ENCODE measurements at places on chromosomes 3 and 15.
A peak's percentile ranks its signal among the peaks of the same experiment; 100 is the strongest.

DNA sequence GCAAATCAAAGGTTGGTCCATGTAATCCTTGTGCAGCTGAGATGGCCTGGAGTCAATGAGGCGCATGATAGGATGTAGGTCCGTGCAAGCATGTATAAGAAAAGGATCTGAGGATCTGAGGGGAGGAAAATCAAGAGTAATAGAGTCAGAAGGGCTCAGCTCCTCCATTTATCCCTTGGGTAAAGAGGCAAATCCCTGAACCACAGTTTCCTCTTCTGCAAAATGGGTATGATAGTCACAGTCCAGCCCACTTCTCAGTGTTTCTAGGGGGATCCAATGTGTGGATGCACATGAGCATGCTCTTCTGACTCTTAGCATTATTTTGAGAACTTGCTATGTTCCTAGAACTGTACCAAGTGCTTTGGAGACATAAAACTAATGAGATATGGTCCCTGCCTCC lies 67.9 kb downstream of the BFSP2 start:
- DNase-seq, result no peak

DNA sequence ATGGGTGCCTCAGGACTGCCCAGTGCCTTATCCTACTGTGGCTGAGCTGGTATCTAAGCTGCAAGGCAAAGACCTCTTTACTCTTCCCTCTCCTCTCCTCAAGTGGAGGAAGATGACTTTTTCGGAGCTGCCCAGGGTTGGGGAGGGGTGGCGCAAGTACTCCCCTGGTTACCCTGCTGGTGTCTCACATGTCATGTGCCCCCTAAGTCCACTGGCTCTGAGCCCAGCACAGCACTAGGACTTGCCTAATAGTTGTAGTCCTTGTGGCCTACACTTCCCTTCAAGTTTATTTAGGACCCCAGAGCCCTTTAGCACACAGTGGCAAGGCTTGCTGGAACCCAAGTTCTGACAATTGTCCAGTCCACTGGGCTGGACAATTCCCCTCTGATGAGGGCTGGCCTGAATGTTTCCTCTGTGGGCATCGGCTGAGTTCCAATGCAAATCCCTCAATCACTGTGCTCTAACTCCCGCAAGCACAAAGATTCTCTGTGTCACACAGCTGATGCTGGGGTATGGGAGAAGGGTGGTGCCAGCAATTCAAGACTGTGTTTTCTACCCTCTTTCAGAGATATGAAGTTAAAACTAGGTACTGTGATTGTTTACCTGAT lies 60.4 kb downstream of the UQCC5 start:
- DNase-seq, result no peak

- DNase-seq, result no peak
Measured at GRCh38 chr3:58013973-58014649, 5.9 kb downstream of the FLNB start.

DNA sequence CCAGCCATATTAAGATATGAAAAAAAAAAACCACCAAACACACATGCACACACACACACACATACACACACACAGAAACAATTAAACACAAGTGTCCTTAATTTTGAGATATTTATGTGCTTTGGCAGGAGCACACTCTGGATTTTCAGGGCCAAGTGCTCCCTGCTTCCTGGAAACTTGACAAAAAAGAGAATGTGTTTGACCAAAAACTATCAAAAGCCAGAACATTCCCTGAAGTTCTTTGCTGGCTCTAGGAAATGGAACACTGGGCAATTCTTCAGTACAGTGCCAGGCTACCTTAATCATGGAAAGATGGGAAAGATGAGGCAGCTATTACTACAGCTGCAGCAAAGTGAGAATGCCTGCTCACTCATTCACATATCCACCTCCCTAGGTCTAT lies 44.6 kb downstream of the P3H2 start:
- DNase-seq, result no peak

- no peak for DNase-seq
Measured at GRCh38 chr3:52106951-52107611, 47.1 kb downstream of the POC1A start.

- no peak for DNase-seq
Measured at GRCh38 chr3:15495461-15496340, 25.8 kb downstream of the COLQ start.

DNA sequence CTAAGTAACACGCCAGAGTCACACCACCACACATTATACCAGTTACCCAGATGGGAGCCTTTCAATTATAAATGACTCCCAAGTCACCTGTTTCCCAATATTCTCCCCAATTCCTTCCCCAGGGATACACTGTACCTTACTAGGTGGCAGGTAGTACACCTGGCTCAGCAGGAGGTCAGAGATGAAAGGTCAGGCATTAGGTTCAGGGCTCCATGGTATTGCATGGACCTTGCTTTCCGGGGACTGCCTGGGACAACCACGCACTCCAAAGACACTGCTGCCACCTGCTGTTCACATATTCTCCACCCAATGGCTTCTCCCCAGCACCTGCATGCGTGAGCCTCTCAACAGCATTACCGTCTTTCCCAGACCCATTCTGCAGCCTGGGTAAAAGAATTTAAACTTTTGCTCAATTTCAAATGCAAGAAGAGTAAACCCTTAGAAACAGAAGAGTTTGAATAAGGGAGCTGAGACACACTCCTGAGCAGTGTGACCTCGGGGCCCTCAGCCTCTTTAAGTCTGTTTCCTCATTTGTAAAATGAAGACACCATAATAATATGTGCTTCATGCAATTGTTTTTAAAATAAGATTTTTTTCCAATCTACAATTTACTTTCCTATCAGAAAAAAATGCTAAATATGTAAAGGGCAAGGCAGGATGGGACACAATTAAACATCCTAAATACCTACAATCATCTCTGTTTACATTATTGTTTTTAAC lies 28.0 kb upstream of the LACTB start:
- DNase-seq, result peak; percentile 65

- no peak for DNase-seq
Measured at GRCh38 chr3:157119369-157119951, 40.5 kb downstream of the CCNL1 start.

DNA sequence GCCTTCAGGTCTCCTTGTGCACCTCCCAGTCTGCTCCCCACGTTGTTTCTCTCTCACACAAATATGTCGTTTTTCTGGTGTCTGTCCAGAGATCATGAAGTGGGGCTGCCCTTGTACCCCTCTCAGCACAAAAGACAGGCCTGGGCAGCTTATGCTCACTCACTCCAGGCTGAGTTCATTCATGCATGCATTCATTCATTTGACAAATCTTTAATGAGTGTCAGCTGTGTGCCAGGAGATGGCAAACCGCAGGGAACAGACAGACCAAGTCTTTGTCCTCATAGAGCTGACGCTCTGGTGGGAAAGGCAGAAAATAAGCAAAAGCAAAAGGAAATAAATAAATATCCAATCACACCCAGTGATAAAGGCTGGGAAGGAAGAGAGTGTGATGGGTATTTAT lies 7.6 kb upstream of the TRH start:
- peak; percentile 10 for DNase-seq

DNA sequence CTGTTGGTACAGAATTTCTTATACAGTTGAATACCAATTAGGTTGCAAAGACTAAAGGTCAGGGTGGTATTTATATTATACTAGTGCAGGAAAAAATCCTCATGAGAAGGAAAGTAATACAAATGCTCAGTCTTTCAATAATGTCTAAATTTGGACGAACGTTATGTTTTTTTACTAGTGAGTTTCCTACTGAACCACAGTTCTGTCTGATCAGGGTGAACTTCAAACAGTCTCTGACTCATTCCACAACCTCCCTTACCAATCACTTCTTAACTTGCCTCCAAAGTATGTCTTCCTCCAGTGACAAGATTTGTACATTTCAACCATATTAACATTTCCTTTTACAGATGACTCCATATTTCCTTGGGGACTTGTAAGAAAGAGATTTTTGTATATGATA lies 3.4 kb downstream of the TMEM212 start:
- DNase-seq, result no peak

DNA sequence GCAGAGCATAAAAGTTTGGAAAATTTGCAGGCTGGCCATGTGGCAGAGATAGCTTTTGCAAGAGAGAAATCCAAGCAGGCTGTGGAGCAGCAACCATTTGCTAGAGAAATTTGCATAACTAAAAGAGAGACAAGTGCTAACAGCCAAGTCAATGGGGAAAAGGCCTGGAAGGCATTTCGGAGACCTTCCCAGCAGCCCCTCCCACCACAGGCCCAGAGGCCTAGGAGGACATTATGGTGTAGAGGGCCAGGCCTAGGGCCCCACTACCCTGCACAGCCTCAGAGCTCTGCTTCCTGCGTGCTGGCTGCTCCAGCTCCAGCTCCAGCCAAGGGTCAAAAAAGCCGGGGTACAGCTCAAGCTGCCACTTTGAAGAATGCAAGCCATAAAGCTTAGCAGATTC lies 82.7 kb downstream of the MYO5A start:
- DNase-seq, result no peak

DNA sequence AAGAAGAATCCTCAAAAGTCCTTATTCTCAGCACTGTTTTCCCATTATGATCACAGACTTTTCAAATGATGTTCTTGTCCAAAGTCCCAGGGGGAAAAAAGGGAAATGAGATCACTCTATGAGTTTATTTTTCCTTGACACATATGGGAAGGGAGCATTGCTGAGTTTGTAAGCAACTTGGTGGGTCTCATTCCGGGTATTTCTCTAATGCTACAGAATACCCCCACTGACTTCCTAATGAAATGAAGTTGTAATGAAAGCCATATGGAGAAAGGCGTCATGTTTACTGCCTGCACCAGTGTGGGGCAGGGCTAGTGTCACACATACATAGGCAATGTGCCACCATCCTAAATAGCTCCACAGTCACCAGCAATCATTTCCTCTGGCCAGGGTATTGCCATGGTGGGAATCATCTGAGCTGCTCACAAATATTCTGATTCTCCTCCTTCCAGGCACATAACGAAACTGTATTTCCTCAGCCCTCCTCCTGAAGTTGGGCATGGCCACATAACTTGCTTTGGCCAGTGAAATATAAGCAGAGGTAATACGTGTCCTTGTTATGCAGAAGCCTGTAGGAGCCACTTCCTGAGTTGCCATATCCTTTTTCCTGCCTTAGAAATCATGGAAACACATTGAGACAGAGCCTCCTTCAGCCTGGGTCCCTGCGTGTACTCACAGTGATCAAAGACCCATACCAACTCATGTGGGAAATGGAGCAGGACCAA lies 41.0 kb upstream of the C15orf61 start:
- DNase-seq, result no peak

- DNase-seq, result no peak
Measured at GRCh38 chr15:82663186-82663600, 16.0 kb upstream of the CPEB1 start.

DNA sequence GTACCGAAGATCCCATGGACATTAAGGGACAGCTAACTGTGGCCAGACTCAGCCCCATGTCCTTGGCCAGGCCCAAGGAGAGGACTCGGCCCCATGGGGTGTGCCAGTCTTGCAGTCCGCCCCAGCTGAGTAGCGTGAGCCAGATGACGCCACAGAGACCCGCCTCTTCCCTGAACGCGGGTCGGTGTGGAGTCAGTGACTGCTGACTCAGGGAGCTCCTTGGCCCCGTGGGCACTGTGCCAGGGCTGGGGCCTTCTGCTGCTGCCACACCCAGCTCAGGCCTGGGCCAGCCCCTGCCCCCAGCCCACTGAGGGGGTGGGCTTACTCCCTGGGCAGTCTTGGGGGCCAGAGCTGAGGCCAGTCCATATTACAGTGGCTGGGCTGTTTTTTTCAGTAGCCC lies 52.8 kb downstream of the PLXNA1 start:
- no peak for DNase-seq

DNA sequence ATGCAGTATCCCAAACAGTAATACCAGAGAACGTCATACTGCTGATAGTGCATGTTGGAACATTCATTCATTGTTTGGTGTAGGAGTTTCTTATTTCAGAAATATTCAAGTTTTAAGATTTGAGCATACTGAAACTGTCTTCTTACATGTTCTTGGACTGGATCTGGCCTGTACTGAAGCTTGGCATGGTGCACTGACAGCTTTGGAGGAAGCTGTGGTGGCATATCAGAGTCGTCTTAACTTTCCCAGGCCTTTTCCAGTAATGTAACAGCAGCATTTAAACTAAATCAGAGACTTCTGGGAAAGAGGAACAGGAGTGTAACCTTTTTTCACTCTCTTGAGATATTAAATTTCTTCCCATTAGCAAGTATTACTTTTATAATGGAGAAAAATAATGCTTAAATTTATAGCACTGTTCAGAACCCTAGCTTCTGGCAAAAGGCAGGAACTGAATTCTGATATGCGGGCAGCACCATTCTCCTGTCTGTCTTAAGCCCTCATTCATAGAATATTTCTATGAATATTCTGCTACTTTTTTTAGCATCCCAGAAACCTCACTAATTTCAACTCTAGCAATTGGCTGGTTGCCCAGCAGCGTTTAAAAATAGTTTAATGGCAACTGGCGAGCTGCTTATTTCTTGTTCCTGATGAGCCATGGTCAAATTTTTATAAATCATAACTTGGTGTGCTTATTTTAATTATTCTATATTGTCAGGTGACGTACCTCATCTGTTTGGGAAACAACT lies 31.1 kb downstream of the DNAJC13 start:
- peak; percentile 4 for DNase-seq

DNA sequence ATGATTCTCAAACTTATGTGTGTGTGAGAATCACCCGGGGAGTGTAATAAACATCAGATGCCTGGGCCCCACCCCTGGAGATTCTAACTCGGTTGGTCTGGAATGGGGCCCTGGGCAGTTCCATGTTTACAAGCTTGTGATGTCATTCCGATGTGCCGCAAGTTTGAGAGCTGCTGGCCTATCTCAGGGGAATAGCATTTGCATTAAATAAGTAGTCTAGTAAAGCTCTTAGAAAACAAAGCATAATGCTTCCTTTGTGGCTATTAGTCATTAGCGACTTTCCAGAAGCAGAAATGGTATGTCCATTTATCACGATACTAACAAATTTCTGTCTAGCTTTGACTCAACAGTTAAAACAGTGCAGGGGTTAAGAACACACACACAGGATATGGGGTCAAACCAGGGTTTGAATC lies 20.9 kb downstream of the PGBD4 start:
- DNase-seq, result no peak

DNA sequence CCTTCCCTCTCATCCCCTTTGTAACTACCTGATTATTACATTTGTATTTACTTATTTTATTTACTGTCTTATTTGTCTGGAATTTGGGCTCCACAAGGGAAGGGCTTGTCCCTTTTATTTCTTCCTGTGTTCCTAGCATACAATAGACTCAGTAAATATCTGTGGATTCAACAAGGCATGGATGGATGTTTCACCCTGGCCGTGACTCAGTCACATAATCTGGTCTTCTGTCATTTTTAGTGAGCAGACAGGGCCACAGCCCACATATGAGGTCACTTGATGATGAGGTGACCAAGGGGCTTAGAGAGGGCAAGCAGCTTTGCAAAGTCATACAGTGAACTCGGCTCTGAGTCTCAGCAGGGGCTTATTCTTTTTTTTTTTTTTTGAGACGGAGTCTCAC lies 7.8 kb upstream of the DAG1 start:
- no peak for DNase-seq

GRCh38 chr3:7813365-7813764 lies 688.3 kb upstream of the LMCD1 start:
- DNase-seq, result peak; percentile 40

GRCh38 chr15:63818191-63818590 lies 15.6 kb downstream of the HERC1 start:
- DNase-seq, result no peak

- DNase-seq, result no peak
Measured at GRCh38 chr3:194103983-194104751, 31.8 kb upstream of the HES1 start.

- DNase-seq, result no peak
Measured at GRCh38 chr15:66670762-66671580, 31.1 kb upstream of the SMAD6 start.
